HT1080 (cell line): ENCODE measurements at places on chromosomes 7 and 10. TPM values are rescaled to one million over a fixed set of nuclear protein-coding genes. Genes with fewer than 3 reads are reported as not detected.

- DNase-seq, result no peak
Observed at GRCh38 chr7:66258409-66258808, 53.3 kb downstream of the TPST1 start.

DNA sequence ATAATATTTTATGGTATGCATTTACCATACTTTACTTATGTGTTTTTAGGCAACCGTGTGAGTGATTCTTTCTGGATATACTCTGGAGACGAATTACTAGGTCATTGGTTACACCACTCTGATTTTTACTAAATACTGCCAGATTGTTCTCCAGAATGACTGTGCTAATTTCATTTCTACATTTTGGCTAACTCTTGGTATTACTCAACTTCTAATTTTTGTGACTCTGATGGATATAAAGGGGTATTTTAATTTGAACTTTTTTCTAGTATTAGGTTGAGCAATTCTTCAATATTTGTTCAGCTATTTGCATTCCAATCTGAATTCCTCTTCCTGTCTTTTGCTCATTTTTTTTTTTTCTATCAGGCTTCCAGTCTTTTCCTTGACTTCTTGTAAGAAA, 223.6 kb downstream of the MDFIC start:
- DNase-seq, result no peak

DNA sequence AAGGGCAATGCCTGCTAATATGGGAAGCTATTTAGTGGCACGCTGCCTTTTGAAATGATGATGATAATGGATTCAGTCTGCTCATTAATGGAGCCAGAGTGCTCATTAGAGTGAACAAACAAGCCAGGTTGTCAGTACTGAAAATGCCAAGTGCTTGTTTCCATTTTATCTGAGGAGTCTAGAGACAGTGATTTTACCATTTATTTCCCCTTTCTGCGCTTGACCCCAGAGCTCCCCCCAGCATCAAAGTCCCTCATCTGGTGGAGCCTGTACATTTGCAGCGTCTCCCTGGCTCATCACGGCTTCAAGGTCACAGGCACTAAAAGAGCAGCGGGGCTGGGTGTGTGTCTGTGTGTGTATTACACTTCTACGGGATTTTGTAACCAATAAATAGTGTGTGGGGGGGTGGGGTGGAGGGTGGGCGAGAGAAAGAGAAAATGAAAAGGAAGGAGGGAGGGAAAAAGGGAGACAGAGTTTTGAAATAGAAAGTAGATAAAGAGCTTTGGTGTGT, 553.8 kb downstream of the TFEC start:
- DNase-seq, result no peak

DNA sequence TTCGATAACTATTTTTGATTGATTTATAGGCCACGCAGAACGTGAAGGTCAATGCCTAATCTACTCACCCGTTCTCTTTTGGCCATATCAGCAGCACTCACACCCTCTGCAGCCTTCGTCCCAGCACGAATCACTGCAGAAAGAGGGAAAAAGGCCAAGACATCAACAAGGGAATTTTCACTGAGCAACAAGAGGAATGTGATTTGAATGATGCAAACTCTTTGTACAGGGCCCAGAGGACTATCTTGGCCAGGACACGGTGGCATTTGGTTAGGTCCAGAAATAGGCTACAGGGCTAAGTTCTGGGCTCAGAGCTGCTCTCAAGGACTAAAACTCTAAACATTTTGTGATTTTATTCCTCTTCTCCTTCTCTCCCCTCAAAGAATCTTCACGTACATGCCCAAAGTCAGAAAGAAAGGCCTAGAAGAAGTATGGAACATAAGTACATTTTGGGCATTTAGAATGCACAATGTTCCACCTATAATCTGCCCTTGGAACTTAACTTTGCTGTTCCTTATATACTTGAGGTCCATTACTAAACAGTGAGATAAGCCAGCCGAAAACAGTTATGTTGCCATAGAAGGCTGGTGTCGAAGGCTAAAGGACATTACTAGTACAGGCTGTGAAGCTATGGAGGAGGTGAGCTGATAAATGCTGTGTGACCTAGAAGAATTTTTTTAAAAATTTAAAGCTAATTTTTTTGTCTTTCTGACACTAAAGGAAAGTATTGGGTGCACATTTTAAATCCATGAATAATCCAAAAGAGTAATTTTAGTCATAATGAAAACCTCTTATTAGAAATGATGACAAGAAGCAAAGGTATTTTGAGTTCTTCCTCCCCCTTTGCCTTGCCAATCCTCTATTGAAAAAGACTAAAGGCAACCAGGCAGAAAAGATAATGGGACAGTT, 20.0 kb downstream of the RBM28 start:
- DNase-seq, result no peak

DNA sequence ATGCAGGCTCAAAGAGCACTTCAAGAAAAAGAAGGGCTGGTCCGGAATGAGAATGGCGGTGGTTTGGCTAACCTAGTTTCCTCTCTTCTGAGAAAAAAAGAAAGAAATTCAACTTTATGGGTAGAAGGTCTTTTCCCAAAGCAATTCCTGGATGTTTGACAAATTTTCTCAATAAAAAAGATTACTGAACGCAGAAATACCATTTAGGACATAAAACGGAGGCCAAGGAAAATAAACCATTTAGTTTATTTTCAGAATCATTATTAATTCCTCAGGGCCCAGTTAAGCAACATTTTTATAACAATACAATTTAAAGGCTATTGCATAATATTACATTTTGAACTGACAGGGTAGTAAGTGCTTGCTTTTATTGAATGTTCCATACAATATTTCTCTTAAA, 284.6 kb upstream of the ANKRD30A start:
- no peak for DNase-seq

DNA sequence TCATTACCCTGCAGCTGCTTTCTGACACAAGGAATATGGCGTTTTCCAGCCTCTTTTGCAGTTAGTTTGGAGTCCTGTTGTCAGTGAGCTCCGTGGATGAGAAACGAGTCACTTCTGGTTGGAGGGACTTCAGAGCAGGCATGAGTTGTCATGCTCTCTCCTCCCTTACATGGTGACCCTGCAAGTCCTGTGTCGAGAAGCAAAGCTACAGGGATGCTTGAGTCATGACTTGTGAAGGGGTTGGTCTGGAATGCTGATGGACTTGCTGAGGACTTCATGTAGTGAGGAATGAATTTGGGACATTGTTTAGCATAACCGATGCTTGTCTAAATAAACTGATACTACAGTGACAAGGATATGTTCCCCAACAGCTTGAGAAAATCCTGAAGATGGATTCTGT, 108.8 kb downstream of the ADCYAP1R1 start:
- no peak for DNase-seq

DNA sequence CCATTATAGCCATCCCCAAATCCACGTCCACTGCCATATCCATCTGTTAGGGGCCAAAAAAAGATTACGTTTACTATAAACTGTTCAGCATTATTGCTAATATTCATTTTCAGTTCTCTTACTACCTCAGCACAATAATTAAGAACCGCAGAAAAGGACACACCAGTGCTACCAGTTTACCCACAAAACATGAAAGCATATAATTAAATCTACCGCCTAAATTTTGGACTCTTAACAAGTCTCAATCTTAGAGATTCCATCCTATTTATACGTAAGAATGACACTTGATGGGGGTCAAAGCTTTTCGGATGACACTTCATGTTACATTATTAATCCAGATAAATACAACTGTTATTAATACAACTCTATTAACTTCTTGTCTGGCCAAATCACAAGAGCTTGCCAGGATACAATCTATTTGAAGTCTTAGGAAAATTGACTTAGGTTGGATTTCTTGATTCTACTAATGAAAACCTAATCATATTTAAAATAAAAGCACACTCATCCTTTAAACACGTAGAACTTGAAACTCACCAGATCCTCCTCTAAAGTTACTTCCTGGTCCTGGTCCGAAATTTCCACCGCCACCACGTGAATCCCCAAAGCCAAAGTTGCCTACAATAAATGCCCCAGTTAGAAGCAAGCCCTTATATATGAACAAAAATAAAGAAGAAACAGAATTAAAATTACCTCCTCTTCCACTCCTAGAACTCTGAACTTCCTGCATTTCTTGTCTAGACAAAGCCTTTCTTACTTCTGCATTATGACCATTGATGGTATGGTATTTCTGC, 4.5 kb downstream of the HNRNPA2B1 start:
- no peak for DNase-seq

- no peak for DNase-seq
Observed at GRCh38 chr10:92719991-92720830, 30.5 kb downstream of the HHEX start.

GRCh38 chr7:92849322-92849721, 12.9 kb upstream of the CDK6 start:
- DNase-seq, result no peak

DNA sequence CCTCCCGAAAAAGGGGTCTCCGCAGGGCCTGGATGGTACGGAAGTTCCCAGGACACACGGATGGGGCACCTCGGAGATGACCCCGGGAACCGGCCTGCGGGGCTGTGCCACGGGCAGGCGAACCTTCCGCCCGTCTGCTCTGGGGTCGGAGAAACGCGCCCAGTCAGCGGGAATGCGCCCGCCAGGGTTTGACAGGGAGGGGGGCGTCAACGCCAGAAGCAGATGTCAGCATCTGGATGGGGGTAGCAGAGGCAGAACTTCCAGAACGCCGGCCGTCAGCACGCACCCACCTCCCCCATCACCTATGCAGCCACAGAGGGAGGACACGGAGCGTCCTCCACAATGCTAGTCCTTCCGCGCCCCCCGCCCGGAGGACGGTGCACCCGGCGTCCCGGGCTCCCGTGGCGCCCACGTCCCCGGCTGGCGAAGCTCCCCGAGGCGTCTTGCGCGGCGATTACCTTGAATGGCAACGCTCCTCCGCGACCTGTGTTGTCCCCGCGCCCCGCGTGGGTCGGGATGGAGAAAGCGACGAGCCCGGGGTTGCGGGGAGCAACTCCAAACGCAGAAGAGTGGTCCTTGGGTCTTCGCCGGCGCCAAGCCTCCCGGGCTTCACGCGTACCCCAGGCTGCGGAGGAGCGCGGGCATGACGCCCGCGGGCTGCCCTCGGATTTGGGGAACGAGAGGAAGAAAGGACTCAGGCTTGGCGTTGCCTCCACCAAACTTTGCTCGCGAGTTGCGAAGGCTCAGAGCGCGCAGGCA, 561 bp downstream of the FGFR2 start:
- DNase-seq, result no peak

The PFKFB3 gene
- total RNA-seq, result 27.3 and 32.0 TPM in 2 replicates

The OPN1SW gene
- not detected in 2 replicates for total RNA-seq

The METTL27 gene
- 14.4 and 22.2 TPM in 2 replicates for total RNA-seq

The HOGA1 gene
- total RNA-seq, result 0.53 TPM in 1 of 2 replicates, not detected in the other
